ENCODE measurements at places on chromosomes 4 and X.

- no peak for DNase-seq
Measured at GRCh38 chr4:39285111-39285795, 80.9 kb downstream of the RFC1 start.

GRCh38 chrX:125203365-125203736 lies 116.3 kb upstream of the TEX13C start:
- DNase-seq, result no peak

DNA sequence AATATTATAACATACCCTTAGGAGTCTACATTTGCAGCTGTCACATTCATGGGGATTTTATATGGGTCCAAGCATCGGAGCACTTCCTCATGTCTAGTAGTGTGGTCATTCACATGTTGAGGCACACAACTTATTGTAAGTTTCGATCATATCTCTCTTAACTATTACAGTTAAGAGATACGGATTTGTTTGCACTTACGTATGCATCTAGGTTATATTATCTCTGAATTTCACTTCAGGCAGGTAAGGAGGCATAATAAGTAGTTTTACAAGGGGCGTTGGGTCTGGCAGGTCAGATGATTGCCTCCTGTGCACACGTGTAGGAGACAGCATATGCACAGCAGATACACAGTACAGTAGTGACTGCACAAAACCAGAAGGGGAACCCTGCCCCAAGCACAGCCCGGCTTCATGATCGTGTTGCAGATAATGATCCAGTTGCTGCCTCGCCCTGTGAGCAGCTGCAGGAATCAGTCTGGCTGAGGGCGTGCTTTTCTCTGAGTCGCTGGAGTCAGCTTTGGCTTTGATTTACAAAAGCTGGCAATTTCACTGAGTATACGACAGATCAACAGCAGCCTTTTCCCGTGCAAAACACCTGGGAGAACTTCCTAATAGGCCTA lies 302.9 kb upstream of the GATB start:
- DNase-seq, result peak; percentile 46

DNA sequence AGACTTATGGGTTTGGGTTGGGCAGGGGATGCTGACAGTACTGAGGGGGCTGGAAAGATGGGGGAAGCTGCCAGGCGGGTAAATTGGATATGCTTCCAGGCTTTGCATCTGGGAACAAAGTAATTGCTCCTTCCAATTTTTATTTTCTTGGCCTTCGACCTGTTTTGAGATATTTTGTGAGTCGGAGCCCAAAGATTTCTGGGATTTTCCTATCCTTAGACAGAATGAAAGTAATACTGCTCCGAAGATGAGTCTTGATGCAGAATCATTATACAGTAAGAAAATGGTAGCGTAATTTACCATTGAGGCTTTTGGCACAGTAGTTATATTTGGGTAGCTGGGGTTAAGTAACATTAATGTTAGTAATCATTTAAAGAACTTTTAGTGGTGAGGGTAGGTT lies 1.4 kb downstream of the SMARCA5 start:
- DNase-seq, result no peak

DNA sequence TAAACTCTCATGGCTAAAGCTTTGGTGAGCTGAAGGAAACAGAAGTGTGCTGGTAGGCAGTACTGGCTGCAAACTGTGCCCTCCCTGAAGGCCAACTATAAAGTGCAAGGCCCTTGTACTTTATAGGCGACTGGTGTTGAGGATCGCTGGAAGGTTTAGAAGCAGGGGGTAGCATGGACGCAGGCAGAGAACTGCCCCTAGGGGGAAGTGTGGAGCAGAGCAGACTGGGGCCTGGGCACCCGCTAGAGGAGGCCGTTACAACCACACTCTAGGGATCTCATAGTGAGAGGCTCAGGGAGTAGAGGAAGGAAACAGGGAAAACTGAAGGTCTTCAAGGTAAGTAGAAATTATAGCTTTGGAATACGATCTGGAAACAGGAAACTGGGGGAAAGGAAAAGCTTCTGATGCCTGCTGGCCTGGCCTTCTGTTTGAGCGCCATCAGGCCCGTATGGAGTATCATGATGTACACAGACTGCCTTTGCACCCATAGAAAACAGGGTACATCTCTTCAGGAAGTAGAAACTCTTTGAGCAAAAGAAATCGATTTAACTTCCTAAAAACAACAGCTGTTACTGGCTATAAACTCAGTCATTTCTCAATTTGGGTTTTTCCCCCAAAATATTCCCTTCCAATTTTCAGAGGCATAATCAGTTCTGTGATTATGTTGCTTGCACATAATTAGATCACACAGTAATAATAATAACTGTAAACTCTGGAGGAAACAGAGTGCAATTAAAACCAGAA lies 23.9 kb upstream of the TMSB4X start:
- peak; percentile 15 for DNase-seq

GRCh38 chrX:97065066-97065465 lies 181.4 kb downstream of the RPA4 start:
- DNase-seq, result no peak

DNA sequence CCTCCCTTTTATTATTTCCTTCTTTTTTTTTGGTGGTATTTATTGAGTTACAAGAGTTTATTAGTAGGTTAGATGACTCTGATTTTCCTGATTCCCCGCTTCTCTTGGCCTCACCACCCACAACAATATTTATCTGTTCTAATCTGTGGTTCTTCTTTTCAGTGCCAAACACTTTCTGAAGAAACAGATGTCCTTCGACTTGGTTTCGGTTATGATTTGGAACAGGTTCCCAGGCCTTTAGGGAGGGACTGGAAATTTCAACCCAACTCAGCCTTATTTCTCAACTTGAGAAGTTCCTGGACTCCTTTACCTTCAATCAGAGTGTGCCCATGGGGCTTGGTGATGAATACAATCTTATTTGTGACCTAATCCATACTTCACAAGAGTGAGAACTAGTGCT lies 108.1 kb downstream of the UCHL1 start:
- DNase-seq, result no peak

GRCh38 chr4:2619459-2619858 lies 83.0 kb downstream of the FAM193A start:
- no peak for DNase-seq

DNA sequence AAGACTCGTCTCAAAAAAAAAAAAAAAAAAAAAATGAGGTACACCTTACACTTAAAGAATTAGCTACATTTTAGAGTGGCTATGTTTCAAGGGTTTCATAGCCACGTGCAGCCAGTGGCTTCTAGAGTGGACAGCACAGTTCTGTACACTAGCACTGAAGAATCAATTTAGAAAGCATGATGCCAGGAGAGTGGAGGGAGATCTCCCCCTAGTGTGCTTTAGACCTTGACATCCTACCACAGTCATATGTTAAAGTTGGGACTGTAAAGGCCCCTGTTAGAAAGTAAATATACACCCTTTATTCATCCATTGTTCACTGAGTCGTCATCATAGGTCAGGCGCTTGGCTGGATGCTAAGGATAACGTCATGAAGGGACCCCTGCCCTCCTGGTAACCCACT lies 179.4 kb downstream of the QDPR start:
- DNase-seq, result no peak

DNA sequence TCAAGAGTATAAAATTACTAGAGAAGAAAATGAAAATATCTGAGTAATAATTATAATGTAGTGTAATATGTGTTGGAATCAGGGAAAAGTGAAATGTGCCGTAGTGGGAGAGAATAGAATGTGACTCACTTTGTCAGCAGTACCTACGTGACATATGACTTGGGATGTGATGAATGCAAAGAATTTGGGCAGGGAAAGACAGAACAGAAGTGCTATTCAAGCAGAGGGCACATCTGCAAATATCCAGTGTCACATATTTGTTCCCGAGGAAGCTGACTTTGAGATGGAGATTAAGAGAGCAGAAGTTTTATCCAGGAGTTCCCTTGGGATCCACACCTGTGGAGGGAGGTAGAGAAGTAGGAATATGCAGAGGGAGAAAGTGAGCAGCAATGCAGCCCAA lies 69.3 kb upstream of the HS3ST1 start:
- no peak for DNase-seq

- no peak for DNase-seq
Measured at GRCh38 chr4:101669138-101669831, 121.2 kb upstream of the BANK1 start.

GRCh38 chr4:183437452-183437851 lies 7.0 kb upstream of the CDKN2AIP start:
- DNase-seq, result no peak

DNA sequence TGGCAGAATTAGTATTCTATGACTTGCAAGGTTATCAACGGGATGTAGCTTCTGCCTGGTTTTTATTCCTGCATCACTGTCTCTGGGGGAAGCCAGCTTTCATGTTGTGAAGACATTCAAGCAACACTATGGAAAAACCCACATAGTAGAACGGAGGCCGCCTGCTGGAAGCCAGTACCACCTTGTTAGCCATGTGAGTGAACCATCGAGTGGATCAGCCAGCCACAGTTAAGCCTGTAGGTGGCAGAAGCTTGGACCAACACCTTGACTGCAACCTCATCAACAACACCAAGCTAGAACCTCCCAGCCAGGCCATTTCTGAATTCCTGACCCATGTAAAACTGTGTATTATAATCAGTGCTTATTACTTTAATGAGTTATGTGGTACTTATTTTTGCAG lies 538.2 kb downstream of the KCNIP4 start:
- DNase-seq, result no peak

GRCh38 chrX:123256378-123256777 lies 72.3 kb downstream of the GRIA3 start:
- no peak for DNase-seq

- peak; percentile 61 for DNase-seq
Measured at GRCh38 chrX:56813318-56813837, 84.3 kb downstream of the NBDY start.

DNA sequence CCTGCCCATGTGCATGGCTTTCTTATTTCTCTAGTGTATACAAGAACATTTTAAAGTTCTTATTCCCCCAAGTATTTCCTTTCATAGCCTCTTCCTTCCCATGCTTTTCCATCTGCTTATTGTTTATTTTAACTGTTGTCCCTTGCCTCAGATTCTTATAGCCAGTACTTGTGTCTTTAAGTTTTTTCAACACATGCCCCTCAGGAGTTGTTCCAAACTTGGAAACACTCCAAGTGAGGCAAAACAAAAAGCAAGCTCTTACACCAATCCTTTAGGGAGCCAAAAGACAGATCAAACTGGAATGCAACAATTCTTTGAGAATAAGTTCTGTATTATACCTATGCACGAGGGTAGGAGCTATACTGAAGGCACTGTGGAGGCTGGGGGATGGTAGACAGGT lies 222.0 kb upstream of the STK26 start:
- DNase-seq, result no peak

GRCh38 chr4:144906181-144906925 lies 191.6 kb downstream of the ANAPC10 start:
- DNase-seq, result no peak

DNA sequence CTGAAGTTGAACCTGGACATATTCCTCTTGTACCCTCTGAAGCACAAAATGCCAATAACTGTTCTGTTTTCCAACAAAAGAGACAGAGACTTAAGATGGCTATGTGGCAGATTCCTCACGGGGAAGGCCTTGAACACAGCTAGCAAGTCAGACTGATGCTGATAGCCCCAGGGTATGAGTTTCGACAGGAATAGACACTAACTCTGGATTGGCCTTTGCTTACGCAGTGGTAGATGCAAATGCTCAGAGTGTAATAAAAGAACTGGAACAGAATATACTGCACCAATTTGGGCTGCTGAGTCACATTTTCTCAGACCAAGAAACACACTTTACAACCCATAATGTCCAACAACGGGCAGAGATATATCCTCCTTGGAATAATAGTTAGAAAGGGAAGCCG lies 173.8 kb downstream of the DLG3 start:
- DNase-seq, result no peak

- peak; percentile 17 for DNase-seq
Measured at GRCh38 chr4:114082348-114082747, 102.9 kb upstream of the ARSJ start.

- no peak for DNase-seq
Measured at GRCh38 chr4:185151296-185151695, 8.2 kb downstream of the SLC25A4 start.

- peak; percentile 37 for DNase-seq
Measured at GRCh38 chr4:174340714-174341113, 57.0 kb downstream of the CEP44 start.

GRCh38 chr4:140070973-140071372 lies 83.0 kb downstream of the MAML3 start:
- DNase-seq, result no peak

GRCh38 chrX:103124284-103124683 lies 31.3 kb upstream of the NXF3 start:
- DNase-seq, result no peak

DNA sequence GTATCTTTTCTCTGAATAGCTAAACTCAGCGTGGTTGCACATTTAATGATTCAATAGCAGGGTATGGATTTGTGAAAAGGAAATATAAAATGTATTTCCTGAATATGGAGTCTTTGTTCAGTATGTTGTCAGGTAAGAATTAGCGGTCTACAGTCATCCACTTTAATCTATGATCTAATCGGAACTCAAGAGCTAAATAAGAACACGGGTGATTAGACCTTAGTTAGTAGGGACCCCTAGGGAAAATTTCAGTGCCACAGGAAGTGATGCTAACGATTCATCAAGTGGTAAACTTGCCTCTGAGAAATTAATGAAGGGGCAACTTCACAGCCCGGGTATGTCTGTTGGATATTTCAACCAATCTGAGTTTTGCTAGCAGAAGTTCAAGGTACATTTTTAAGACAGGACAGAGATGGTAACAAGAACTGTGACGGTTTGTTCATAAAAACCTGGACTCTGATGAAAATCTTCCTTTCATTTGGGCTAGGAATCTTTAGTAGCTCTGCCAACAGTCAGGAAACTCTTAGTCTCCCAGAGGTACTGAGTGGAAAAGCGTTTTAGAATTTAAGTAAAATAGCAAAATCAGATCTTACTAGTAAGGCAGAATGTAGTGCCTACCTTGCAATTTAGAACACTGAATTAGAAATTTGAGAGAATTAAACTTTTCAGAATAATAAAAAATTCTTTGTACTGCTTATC lies 47.1 kb downstream of the PCDH7 start:
- no peak for DNase-seq

- no peak for DNase-seq
Measured at GRCh38 chr4:21452931-21453330, 495.6 kb downstream of the KCNIP4 start.

- DNase-seq, result no peak
Measured at GRCh38 chrX:96807318-96807717, 76.4 kb upstream of the RPA4 start.

DNA sequence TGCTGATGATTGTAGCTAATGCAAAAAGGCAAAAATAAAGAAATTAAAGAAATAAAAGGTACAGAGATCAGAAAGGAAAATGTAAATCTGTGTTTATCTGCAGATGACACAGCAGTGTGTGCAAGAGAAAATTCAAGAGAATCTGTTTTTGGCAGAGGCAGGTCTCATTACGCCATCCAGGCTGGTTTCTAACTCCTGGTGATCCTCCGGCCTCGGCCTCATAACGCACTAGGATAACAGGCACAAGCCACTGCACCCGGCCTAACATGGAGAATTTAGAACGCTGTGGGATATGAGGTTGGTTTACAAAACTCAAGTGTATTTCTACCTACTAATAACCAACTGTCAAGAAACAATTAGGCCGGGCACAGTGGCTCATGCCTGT lies 29.4 kb downstream of the CTBP1 start:
- DNase-seq, result no peak

DNA sequence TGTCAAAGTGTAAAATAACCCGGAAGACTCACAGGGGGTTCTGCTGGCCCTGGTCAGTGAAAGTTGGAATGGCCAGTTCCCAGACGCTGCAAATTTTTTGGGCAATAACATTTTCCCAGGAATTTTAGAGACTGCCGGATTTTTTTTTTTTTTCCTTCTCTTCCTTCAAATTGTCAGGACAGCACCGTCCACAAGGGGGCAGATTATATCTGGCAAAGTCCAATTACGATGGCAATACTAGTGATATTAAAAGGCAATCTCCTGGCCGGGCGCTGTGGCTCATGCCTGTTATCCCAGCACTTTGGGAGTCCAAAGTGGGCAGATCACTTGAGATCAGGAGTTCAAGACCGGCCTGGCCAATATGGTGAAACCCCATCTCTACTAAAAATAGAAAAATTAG lies 20.5 kb downstream of the SLC25A5 start:
- peak; percentile 47 for DNase-seq

Measured in AG08395 (cell line).